Endothelial cell of umbilical vein (primary cell): ENCODE measurements at places on chromosomes 5 and 9. TPM values are rescaled to one million over a fixed set of nuclear protein-coding genes. Genes with fewer than 3 reads are reported as not detected.

DNA sequence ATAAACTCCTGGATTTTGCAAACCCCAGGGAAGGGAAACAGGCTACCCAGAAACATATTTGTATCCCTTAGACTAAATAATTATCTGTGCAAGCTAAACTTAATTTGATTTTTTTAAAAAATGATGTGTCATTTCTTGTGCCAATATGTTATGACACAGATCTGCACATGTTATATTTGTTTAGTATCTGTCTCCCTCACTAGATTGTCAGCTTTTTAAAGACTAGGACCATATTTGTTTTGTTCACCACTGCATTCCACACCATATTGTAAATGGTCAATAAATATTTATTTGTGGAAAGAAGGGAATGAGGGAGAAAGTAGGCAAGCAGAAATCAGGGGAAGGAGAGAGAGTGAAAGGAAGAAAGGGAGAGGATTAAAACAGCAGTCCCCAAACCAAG lies 143.3 kb upstream of the TNPO1 start:
- no peaks in the 10 kb centered on the region for H3K36me3 ChIP-seq
- no peak for DNase-seq
- H3K27me3 ChIP-seq, result peaks cover 2% of the 10 kb centered on the region
- H3K4me3 ChIP-seq, result no peak overlapping the region
- H3K4me1 ChIP-seq, result no peaks in the 10 kb centered on the region

Gene F12
- total RNA-seq, result 1.00 and 1.4 TPM in 2 replicates

DNA sequence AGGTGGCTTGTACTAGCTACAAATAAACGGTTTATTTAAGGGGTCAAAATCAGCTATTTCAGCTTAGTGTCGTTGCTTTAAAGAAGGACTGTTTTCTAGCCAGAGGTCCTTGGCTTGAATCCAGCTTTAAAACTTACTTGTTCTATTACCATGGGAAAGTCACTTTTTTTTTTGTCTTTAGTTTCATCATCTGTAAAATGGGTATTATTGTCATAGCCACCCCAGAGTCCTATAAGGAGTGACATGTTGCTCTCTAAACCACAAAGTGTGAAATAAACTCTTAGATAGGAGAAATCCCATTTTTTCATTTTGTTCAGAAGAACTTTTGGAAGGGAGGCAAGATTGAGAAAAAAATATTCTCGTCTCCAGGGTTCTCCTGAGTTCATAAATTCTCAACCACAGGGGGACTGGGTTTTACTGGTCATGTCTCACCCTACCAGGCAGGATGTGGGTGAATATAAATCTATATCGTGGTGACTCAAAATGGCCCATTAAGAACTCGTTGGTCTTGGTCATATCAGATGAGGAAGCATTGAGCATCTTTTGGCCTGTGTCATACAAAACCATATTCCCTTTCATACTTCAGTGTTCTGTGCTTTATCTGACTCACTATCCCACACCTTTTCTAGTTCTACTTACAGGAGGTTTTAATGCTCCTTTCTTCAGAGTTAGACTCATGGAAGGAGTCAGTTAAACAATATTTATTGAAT lies 202.7 kb upstream of the NR3C1 start:
- no peak for DNase-seq
- H3K36me3 ChIP-seq, result no peaks in the 10 kb centered on the region
- H3K4me3 ChIP-seq, result no peak overlapping the region
- no peaks in the 10 kb centered on the region for H3K4me1 ChIP-seq

DNA sequence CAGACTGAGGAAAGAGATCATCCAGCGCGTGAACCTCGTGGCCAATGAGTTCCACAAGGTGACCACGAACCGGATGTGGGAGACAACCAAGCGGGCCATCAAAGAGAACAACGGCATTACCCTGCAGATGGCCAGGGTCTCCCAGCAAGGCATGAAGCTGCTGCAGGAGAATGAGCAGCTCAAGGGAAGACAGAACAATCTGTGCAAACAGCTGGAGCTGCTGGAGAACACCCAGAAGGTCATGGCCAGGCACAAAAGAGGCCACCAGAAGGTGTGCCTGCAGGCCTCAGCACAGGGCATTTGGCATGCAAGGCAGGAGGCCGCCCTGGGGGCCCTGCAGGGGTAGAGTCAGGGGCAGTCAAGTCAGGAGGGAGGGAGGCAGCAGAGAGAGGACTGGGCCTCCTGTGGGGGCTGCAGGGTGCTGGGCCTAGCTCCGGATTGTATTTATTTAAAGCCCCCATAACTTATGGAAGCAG lies 4.2 kb downstream of the PTRH1 start:
- DNase-seq, result no peak
- H3K27ac ChIP-seq, result no peak overlapping the region
- H3K4me3 ChIP-seq, result no peak overlapping the region
- H3K36me3 ChIP-seq, result no peaks in the 10 kb centered on the region
